ENCODE measurements at places on chromosomes 12 and 14.

DNA sequence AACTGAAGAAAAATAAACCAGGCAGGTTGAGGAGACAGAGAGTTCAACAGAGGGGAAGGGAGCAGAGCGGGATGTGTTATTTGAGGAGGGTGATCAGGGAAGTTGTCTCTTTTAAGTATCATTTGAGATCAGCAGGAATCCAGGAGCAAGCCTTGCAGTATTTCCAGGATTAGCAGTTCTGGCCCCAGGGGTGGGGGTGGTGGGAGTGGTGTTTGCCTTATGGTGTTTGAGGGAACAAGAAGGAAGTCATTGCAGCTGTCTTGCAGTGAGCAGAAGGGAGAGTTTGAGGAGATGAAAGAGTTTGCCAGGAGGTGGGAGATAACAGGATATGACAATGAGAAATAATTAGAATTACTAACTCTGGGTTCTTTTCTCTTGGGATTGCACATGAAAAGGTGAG, 418.6 kb downstream of the NELL2 start:
- DNase-seq = no peak

DNA sequence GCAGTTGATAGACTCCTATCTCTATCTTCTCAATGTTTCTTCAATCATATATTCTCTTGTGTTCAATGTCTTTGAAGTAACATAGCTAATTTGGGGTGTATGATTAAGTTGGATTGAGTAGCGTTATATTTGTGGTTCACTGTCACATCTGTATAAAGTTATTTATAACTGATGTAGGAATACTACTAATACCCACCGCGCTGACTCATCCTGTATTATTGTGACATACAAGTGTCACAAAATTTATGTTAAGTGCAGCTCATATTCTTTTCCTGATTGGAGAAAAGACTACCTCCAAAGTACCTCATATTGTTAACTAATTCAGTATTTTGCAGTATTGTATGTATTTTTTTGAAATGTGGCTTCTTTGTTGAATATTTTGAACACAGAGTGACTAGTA, 940.8 kb downstream of the SLC6A15 start:
- DNase-seq = no peak

GRCh38 chr12:127235761-127236160, 1031.2 kb upstream of the TMEM132C start:
- DNase-seq = no peak

GRCh38 chr12:46675736-46676135, 150.1 kb downstream of the SLC38A4 start:
- DNase-seq = peak; percentile 36

GRCh38 chr12:105843561-105843960, 295.2 kb downstream of the NUAK1 start:
- no peak for DNase-seq

GRCh38 chr12:121926874-121927706, 8.7 kb downstream of the CFAP251 start:
- DNase-seq = no peak

- no peak for DNase-seq
Measured at GRCh38 chr12:85523197-85523596, 243.2 kb downstream of the ALX1 start.

DNA sequence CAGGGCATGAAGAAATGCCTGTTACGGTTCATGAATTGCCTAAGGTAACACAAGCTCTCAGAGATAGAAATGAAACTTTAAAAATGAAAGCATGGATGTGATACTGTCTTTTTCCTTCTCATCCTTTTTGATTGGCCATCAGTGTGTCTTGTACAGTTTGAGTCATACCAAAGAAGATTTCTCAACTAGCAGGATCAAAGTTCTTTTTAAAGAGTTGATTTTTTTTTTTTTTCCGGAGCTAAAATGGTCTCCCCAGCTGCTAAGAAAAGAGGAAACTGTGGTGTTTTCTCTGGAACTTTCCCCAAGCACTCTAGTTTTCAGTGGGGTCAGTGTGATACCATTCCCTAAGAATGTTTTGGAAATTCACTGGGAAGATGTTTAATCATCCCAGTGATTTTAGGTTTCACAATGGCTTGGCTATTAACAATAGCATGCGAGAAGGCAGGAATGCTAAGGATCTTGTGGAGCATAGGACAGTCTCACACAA, 105.0 kb downstream of the ETNK1 start:
- DNase-seq = peak; percentile 13

DNA sequence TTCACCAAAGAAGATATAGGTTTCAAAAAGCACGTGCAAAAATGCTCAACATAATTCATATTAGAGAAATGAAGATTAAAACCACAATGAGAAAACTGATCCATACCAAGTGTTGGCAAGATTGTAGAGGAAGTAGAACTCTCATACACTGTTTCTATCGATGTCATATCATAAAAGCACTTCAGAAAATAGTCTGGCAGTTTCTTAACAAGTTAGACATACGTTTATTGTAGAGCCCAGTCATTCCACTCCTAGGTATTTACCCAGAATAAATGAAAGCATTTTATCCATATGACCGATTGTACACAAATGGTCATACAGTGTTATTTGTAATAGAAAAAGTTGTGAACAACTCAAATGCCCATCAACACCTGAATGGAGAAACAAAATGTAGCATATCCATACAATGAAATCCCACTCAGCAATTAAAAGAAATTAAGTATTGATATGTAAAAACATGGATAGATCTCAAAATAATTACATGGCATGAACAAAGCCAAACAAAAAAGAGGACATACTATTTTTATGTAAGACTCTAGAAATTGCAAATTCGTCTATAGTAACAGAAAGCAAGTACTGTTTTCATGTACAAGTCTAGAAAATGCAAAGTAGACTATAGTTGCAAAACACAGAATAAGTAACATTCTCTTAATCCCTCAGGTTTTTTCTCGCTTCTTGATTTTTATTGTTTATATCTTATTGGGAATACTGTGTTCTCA, 41.0 kb downstream of the USP15 start:
- DNase-seq = no peak

DNA sequence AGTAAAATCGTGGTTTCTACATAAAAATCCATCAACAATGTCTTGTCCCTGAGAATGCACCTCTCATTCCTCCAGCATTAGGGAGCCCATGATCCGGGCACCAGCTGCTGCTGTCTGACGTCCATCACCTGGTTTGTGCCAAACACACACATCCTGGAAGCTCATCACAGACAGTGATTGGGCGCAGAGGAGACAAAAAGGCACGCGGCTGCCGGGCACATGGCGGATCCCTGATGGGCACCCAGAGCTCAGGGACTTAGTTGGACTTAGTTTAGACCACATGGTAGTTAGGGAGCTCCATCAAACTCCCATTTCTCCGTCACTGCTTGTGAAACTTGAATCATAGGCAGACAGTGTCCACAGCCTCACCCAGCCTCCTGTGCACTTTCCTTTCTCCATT, 1059.3 kb downstream of the TMEM121 start:
- no peak for DNase-seq

GRCh38 chr14:71355324-71356201, 448.3 kb downstream of the PCNX1 start:
- DNase-seq = peak; percentile 90

DNA sequence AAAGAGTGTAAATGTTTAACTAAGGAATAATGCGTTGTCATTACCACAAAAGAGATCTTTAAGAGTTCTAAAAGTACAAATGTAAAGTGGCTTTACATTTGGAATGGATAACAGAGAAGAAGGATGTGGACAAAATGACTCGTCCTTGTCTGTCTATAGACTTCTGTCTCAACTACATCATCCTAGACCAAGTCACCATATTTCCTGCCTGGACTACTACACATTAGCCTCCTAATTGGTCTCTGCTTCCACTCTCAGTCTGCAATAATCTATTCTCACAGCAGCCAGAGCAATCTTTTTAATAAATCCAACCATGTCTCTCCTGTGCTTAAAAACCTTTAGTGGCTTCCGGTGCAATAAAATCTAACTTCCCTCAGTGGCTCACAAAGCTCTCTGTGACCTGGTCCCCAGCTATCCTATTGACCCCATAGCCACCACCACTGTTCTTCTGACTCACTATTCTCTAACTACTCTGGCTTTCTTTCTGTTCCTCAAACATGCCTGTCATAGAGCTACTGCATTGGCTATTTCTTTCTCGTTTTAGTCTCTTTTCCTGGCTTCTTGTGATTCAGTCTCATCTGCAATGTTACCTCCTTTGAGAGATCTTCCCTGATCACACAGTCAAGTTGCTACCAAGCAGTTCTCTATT, 91.1 kb downstream of the MYF5 start:
- no peak for DNase-seq

GRCh38 chr12:55034218-55034617, 14.4 kb downstream of the NEUROD4 start:
- no peak for DNase-seq

DNA sequence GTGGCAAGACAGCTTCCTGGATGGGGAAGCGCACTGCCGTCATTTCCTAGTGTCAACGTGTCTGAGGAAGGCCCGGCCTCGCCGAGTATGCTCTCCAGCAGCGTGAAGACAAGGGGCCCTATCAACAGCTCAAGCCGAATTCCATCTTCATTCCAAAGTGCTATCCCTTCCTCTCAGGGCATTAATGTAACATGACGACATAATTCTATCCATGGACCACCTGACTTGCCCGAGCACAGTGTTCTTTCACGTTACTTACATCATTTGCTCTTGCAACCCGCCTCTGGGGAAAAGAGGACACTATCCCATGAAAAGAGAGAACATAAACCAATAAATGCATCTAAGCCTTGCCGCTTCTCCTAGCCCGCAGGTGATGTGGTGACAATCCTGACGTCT, 22.9 kb downstream of the CCDC92 start:
- no peak for DNase-seq

DNA sequence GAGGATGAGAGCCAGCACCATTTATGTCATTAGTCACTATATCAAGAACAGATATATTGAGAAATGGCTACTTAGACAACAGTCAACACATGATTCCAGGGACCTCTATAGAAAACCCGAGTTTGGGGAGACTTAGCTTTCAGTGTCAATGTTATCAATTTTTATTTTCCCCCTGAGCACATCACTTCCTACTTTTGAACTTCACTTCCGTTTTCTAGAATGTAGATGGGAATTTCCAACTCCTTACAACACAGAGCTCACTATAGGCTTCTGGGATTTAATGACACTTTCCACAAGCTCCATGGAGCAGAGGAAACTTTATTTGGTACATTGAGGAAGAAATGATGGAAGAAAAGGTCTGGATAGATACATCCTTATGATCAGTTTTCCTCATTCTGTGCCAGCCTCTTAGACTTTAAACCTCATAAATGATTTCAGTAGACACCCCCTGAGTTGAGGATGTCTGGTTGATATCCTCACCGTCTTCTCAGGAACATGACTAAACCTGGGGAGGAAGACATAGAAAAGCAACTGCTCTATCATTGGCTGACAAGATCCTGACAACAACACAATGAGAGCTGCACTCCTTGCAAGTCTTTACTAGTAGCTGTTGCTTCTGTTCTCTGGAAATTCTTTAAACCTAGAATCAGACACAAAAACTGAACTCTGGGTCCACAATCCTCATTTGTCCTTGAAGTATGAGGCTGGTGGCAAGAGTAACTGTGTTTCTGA, 449.4 kb upstream of the OR4E1 start:
- DNase-seq = no peak

GRCh38 chr12:69623970-69624369, 13.3 kb upstream of the LRRC10 start:
- peak; percentile 31 for DNase-seq

DNA sequence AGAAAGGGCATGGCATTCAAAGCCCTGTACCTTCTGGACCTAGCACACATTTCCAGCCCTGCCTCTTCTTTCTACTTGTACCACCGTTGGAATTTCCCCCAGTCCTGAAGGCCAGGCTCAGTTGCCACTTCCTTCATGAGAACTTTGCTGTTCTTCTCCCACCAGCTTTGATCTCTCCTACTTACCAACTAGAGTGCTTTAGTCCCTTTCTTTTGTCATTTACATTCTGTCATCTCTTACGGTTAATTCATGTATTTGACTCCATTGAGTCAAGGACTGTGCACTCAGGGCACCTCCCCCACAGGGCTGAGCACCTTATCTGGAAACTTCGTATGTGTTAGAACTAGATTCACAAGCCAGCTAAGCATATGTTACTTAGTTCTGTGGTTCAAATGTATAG, 26.3 kb downstream of the BICDL1 start:
- DNase-seq = no peak

DNA sequence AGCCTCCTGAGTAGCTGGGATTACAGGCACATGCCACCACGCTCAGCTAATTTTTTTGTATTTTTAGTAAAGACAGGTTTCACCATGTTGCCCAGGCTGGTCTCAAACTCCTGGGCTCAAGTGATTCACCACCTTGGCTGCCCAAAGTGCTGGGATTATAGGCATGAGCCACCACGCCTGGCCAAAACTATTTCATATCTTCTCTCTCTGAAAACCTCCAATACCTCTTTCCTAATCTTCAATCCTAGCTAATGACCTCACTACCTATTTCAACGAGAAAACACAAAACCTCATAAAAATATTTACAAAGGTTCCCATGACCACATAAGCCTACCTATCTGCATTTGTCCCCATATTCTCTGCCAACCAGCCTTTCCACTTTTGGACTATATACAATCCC, 32.3 kb upstream of the ANKS1B start:
- DNase-seq = peak; percentile 59

- no peak for DNase-seq
Measured at GRCh38 chr12:113854385-113855142, 111.6 kb downstream of the RBM19 start.

Data from amniotic epithelial cell (primary cell).